ENCODE measurements at places on chromosomes 2 and 18. TPM values are rescaled to one million over a fixed set of nuclear protein-coding genes. Genes with fewer than 3 reads are reported as not detected.

PKDCC gene
- not detected for total RNA-seq

RBM43 gene
- 3.4 TPM for total RNA-seq

STK25 gene
- total RNA-seq, result 104 TPM

DNA sequence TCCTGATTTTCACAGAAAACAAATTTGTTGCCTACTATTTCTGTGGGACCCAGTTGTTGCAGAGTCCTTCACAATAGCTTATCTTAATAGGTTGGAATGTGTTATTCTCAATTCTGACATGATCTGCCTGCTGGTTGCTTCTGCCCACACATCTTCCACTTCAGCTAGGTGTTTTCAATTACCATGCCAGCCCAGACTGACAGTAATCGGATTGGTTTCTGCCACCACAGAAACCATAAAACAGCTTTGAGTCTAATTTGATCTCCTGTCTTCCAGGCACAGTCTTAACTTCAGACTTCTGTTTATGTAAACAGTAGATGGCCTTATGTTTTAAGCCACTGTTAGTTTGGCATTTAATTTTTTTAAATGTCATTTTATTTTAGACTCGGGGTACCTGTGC, 248.2 kb upstream of the RBMS1 start:
- DNase-seq, result peak; percentile 4
- no peak overlapping the region for H3K27ac ChIP-seq
- no peaks in the 10 kb centered on the region for H3K36me3 ChIP-seq
- H3K4me1 ChIP-seq, result no peaks in the 10 kb centered on the region

GRCh38 chr2:72136933-72137497, 10.6 kb downstream of the CYP26B1 start:
- H3K4me3 ChIP-seq, result no peak overlapping the region

- no peak for DNase-seq
- no peak overlapping the region for H3K4me3 ChIP-seq
- peaks cover 4% of the 10 kb centered on the region for H3K4me1 ChIP-seq
- H3K36me3 ChIP-seq, result no peaks in the 10 kb centered on the region
These were observed 34.4 kb upstream of the SMAD7 start for GRCh38 chr18:48985161-48985560.

DNA sequence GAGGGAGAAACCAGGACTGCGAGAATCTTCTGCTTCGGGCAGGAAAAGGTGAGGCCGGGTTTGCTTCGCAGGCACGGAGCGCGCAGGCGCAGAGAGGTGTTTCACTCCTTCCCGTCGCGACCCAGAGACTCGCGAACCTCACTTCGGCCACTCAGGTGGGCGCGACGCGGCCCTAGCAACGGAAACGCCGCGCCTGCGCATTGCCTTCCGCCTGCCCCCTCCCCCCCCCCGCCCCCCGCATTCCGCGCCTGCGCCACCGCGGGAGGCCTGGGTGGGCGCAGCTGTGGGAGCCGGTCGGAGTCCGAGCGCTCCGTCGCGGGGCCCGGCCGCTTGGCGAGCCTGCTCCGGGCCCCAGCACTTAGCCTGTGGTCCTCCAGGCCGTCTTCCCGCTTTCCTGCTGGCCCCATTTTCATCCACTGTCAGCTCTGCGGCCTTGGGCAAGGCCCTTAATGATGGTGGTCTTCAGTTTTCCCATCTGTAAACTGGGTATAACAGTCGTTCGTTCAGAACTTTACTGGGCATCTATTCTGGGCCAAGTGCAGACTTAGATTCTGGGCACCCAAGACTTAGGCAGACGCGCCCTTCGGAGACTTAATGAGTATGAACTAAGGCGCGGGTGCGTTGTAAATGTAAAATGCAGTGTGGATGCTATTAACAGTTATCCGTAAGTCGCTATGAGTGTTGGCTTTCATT, 62.1 kb upstream of the ACKR3 start:
- H3K27ac ChIP-seq, result no peak overlapping the region
- H3K27me3 ChIP-seq, result peaks cover 12% of the 10 kb centered on the region
- peaks cover 5% of the 10 kb centered on the region for H3K4me1 ChIP-seq
- H3K4me3 ChIP-seq, result peak overlapping the region; percentile 65
- no peaks in the 10 kb centered on the region for H3K36me3 ChIP-seq
- peak; percentile 78 for DNase-seq

DNA sequence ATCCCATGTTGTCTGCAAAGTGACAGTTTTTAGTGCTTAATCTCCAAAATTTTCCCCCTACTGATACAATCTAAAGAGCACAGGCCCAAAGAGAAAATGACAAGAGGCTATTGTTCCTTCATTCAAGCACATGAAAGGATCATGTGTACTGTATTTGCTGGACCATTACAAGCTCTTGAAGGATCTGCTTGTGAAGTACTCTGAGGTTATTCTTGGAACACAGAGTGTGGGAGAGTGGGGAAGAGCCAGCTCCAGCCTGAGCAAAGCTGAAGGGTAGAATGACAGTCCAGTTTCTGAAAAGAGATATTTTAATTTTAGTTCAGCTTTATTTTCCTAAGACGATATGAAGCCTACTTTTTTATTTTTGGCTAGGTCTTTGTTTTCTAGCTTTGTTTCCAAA, 112.2 kb downstream of the GALNT3 start:
- no peaks in the 10 kb centered on the region for H3K4me1 ChIP-seq
- H3K27me3 ChIP-seq, result peaks cover 3% of the 10 kb centered on the region
- H3K36me3 ChIP-seq, result no peaks in the 10 kb centered on the region
- H3K4me3 ChIP-seq, result no peak overlapping the region
